ENCODE measurements at places on chromosomes 5 and 9. TPM values are rescaled to one million over a fixed set of nuclear protein-coding genes. Genes with fewer than 3 reads are reported as not detected.
A peak's percentile ranks its signal among the peaks of the same experiment; 100 is the strongest.

SLC6A3 gene
- total RNA-seq: not detected

IL13 gene
- not detected for total RNA-seq

GZMA gene
- not detected for total RNA-seq

PSD2 gene
- 0.08 TPM for total RNA-seq

IFNA21 gene
- not detected for total RNA-seq

NINJ1 gene
- total RNA-seq: 115 TPM

TNFAIP8 gene
- 15.0 TPM for total RNA-seq

CYFIP2 gene
- total RNA-seq: not detected

ERAP2 gene
- total RNA-seq: 48.2 TPM

SPINK4 gene
- not detected for total RNA-seq

DNA sequence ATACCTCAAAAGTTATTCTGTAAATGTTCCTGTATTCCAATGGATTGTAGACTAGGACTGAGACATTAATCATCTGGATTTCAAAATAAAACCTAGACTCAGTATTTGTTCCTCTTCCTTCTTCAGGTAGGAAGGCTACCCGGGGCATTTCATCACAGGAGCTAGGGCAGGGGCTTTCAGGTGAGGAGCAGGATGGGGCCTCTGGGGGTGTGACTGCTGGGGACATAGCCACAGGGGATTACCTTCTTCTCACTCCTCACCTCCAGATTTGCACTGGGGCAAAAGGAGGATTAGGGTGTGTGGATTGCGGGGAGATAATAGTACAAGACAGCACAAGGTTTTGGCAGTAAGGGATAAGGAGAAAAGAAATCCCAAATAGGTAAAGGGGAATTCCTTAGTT is 37.9 kb upstream of the SRP19 start:
- no peak overlapping the region for H3K4me3 ChIP-seq
- no peak for DNase-seq
- no peaks in the 10 kb centered on the region for H3K27me3 ChIP-seq
- H3K27ac ChIP-seq: no peak overlapping the region

- no peaks in the 10 kb centered on the region for H3K27me3 ChIP-seq
- no peak overlapping the region for H3K4me3 ChIP-seq
- no peak overlapping the region for H3K27ac ChIP-seq
- H3K4me1 ChIP-seq: peaks cover 30% of the 10 kb centered on the region
Observed at GRCh38 chr9:131085370-131086122, 10.8 kb upstream of the AIF1L start.

DNA sequence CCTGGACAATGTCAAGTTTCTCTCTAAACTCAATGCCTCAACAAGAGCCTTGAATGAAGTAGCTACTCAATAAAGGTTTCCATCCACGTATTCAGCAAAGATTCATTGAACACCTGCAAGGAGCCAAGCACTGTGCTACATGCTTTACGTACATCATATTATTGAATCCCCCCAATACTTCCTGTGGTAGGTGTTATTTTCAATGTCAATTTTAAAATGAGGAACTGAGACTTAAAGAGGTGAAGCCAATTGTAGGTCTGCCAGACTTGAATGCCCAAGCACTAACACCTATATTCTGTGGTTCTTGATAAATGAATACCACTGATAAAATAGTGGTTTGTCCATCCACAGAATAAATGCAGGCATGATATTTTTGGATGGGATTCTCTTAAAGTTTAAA is 162.3 kb downstream of the DRD1 start:
- H3K27me3 ChIP-seq: no peaks in the 10 kb centered on the region
- H3K27ac ChIP-seq: no peak overlapping the region
- no peak for DNase-seq
- no peaks in the 10 kb centered on the region for H3K36me3 ChIP-seq
- peaks cover 22% of the 10 kb centered on the region for H3K4me1 ChIP-seq

GRCh38 chr5:36778336-36778735 is 98.2 kb upstream of the NIPBL start:
- no peak overlapping the region for H3K27ac ChIP-seq
- H3K27me3 ChIP-seq: 0 out of 2 replicates have a peak, but pooled peaks cover 6% of the 10 kb centered on the region
- no peaks in the 10 kb centered on the region for H3K36me3 ChIP-seq
- no peak overlapping the region for H3K4me3 ChIP-seq
- H3K4me1 ChIP-seq: no peaks in the 10 kb centered on the region
- DNase-seq: no peak

GRCh38 chr5:112738191-112738560 is 491 bp downstream of the APC start:
- peaks cover 8% of the 10 kb centered on the region for H3K4me1 ChIP-seq
- peak overlapping the region; percentile 89 for H3K4me3 ChIP-seq
- DNase-seq: no peak
- H3K27me3 ChIP-seq: no peaks in the 10 kb centered on the region
- H3K27ac ChIP-seq: no peak overlapping the region

GRCh38 chr9:14294659-14295058 is 19.3 kb downstream of the NFIB start:
- H3K36me3 ChIP-seq: no peaks in the 10 kb centered on the region
- H3K4me1 ChIP-seq: no peaks in the 10 kb centered on the region
- H3K27me3 ChIP-seq: no peaks in the 10 kb centered on the region
- H3K27ac ChIP-seq: no peak overlapping the region
- no peak for DNase-seq

DNA sequence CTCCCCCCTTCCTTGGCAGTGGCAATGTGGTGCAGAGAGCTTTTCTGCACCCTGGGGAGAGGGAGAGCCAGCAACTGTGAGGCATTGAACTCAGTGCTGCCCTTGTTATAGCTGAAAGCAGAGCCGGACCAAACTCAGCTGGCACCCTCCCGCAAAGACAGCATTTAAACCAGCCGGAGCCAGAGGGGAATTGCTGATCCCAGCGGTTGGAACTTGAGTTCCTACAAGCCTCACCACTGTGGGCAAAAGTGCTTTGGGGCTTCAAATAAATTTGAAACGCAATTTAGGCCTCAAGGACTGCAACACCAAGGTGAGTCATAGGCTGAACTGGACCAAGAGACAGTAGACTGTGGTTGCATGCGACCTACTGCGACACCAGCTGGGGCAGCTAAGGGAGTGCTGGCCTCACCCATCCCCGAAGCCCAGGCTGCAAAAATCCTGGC is 207.6 kb upstream of the CDKN2B start:
- H3K27ac ChIP-seq: no peak overlapping the region
- peaks cover 27% of the 10 kb centered on the region for H3K4me1 ChIP-seq
- DNase-seq: no peak
- H3K36me3 ChIP-seq: no peaks in the 10 kb centered on the region
- H3K4me3 ChIP-seq: no peak overlapping the region

DNA sequence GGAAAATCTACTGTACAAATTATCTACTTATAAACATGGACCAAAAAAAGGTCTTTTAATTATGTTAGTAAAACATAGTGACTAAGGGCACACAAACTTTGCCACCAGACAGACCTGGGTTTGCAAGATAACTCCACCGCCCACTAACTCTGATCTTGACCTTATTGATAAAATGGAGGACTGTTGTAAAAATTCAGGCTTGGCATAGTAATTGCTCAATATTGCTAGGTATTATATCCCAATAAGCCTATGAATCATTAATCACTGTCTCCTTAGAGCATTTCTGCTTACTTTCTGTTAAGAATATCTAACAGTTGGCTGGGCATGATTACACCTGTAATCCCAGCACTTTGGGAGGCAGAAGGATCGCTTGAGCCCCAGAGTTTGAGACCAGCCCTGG is 3.8 kb downstream of the C9orf40 start:
- no peak overlapping the region for H3K27ac ChIP-seq
- peaks cover 6% of the 10 kb centered on the region for H3K4me1 ChIP-seq
- H3K4me3 ChIP-seq: no peak overlapping the region
- no peaks in the 10 kb centered on the region for H3K27me3 ChIP-seq

DNA sequence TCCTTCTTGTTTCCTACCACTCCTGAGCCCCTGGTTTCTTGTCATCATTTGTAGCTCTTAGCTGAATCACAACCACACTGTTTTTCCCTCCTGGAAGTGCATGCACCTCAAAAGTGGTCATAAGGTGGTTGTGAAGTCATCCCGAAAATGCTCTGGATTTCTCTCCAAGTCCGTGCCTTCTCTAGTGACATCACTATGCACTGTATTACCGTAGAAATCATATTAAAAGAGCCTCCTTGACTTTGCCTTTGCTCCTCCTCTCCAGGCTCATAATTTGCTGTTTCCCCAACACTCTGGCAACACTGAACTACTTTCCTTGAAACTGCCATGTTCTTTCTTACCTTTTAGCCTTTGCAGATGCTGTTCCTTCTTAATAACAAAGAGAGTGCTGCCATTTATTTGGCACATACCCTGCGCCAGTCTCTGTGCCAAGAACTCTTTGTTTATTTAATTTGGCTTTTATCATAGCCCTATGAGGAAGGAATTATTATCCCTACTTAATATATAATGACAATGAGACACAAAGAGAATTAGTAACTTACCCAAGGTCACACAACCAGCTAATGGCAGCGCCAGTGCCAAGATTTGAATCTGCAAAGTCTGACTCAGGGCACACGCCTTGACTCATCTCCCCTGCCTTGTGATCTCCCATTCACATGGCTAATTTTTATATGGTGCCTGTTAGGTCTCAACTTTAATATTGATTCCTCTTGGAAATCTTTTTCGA is 115.4 kb downstream of the KIF4B start:
- no peak for DNase-seq
- no peak overlapping the region for H3K4me3 ChIP-seq
- H3K27me3 ChIP-seq: peaks cover 24% of the 10 kb centered on the region
- no peaks in the 10 kb centered on the region for H3K4me1 ChIP-seq
- H3K27ac ChIP-seq: no peak overlapping the region
- no peaks in the 10 kb centered on the region for H3K36me3 ChIP-seq

DNA sequence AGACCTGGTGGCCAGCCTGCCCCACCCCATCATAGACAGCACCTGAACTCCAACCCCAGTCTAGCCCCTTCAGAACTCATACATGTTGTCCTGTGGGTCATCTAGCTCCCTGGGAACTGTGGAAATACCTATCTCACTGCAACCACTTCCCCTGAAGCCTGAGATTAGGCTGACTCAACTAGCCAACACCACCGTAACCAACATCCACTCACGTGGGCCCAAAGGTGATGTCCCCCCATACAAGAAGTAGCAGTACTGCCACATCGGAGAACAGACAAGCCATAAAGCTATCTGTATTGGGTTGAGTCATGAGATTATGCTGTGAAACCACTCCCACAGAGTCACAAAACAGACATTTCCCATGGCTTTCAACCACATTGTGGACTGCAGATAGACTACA is 46.6 kb downstream of the OSMR start:
- no peak overlapping the region for H3K27ac ChIP-seq
- no peaks in the 10 kb centered on the region for H3K4me1 ChIP-seq
- no peak for DNase-seq
- no peak overlapping the region for H3K4me3 ChIP-seq
- no peaks in the 10 kb centered on the region for H3K27me3 ChIP-seq

GRCh38 chr9:17272536-17272935 is 137.7 kb downstream of the CNTLN start:
- no peak overlapping the region for H3K27ac ChIP-seq
- no peaks in the 10 kb centered on the region for H3K4me1 ChIP-seq
- no peak overlapping the region for H3K4me3 ChIP-seq
- H3K36me3 ChIP-seq: no peaks in the 10 kb centered on the region

DNA sequence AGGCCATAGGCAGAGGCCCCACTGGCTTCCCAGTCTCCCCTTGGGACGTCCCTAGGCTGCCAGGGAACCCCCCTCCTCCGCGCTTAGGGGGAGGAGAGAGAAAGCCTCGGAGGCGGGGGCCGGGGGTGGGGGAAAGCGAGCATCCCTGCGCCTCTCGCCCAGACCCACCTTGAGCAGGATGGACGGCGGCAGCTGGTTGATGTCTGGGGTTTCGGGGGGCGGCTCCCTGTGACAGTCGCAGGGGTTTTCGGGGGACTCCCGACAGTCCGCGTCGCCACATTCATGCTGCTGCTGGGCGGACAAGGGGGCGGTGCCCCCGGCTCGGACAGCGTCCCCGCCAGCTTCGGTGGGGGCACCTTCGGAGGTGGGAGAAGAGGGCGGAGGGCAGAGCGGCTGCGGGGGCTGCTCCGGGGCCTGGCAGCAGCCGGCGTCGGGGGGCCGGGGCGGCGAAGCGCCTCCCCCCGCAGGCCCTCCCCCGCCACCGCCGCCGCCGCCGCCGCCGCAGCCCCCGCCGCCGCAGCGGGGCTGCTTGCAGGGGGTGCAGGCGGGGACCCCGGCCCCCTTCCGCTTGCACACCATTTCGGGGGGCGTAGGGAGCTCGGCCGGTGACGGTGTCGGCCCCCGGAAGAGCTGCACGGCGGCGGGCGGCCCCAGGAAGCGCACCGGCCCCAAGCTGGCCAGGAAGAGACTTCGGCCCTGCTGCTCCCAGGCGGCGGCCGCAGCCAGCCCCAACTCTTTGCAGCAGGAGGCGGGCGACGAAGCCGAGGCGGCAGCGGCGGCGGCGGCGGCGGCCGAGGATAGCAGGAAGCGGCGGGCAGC is 1.2 kb downstream of the FBXL17 start:
- peaks cover 28% of the 10 kb centered on the region for H3K4me1 ChIP-seq
- peak overlapping the region; percentile 68 for H3K27ac ChIP-seq
- peak overlapping the region; percentile 77 for H3K4me3 ChIP-seq
- DNase-seq: peak; percentile 31
- H3K27me3 ChIP-seq: no peaks in the 10 kb centered on the region
- H3K36me3 ChIP-seq: no peaks in the 10 kb centered on the region

- no peaks in the 10 kb centered on the region for H3K27me3 ChIP-seq
- no peak overlapping the region for H3K4me3 ChIP-seq
- H3K4me1 ChIP-seq: peaks cover 15% of the 10 kb centered on the region
Observed at GRCh38 chr5:134138416-134139376, 24.2 kb downstream of the TCF7 start.

DNA sequence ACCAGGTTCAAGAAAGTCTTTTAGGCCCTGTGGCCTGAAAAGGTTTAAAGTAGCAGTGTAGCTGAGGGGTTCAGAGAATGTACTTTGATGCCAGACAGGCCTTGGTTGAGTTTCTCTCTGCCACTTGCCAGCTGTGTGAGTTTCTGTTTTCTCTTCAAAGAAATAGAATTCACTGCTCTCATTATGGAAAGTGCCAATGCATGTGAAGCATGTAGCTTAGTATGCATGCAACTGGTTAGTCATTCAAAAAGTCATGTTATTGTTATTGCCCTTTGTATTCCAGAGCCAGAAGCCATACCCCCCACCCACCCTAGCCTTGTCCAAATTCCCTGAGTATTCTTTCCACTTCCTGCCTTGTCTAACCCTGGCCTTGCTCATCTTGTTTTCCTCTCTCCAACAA is 101.7 kb downstream of the ADRB2 start:
- DNase-seq: no peak
- no peaks in the 10 kb centered on the region for H3K27me3 ChIP-seq
- H3K27ac ChIP-seq: no peak overlapping the region
- peaks cover 4% of the 10 kb centered on the region for H3K36me3 ChIP-seq

- no peaks in the 10 kb centered on the region for H3K27me3 ChIP-seq
- no peak overlapping the region for H3K4me3 ChIP-seq
- H3K4me1 ChIP-seq: peaks cover 44% of the 10 kb centered on the region
- H3K27ac ChIP-seq: peak overlapping the region; percentile 52
- no peaks in the 10 kb centered on the region for H3K36me3 ChIP-seq
Observed at GRCh38 chr5:74199436-74200210, 440.9 kb downstream of the ENC1 start.

All from PC-9 (cell line).